ENCODE measurements at places on chromosomes 5 and 9.

DNA sequence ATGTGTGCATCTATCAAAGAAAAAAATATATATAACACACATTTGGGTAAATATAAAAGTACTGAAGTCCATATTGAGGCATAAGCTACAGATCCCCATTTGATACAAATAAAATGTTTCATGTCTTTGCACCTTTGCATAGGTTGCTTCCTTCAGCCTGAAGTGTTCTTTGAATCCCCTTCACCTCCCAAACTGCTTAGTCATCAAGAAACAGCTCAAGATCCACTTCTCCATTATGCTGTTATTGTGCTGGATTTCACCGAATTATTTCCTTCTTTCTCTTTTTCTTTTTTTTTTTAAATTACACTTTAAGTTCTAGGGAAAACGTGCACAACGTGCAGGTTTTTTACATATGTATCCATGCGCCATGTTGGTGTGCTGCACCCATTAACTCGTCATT, 419.1 kb downstream of the ENC1 start:
- no peak for DNase-seq

DNA sequence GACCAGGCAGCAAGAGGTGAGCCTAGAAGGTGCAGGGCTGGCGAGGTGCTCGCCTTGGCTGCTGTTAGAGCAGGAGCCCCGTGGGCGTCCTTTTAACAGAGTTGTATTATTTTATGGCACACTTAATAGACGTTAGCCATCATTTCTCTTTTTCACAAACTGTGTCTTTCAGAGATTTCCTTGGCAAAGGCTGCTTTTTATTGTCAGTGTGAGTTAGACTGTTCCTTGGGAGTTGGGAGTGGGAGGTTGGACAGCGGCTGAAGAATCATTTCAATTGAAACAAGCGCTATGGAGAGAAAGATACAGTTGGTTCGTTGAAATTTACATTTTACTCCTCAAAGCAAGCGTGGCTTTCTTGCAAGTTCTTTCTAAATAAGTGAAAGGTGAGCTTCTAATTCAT, 133.2 kb downstream of the TRIO start:
- no peak for DNase-seq

DNA sequence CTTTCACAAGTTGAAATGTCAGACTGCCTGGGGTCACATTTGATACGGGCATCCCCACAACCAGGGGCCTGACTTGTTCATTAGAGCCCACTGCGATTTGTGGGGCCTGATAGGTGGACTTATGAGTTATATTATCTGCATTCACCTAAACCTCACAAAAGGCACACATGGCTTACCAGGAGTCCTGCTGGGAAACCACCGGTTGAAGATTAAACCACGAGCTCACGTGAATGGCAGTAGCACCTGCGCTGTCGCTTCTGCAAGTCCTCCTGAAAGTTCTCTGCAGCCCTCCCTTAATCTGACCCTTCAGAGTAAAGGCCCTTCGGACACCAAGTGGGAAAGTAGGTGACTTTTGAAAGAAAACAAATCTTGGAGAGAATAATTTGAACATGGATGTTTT, 68.9 kb downstream of the PPIC start:
- no peak for DNase-seq

DNA sequence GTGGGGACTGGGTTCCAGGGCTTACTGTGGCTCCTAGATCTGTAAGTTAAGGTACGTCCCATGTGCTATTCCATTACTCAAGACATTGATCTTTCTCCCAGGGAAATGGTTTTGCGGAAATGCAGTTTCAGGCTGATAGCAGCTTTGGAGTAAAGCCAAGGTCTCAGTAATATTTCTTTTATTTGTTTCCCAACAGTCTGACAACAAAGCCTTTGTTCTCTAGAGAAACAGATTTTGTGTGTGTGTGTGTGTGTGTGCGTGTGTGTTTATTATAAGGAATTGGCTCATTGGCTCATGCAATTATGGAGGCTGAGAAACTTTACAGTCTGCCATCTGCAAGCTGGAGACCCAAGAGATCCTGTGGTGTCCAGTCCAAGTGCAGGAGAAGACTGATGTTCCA, 12.1 kb upstream of the POC5 start:
- DNase-seq: no peak

GRCh38 chr9:107489144-107489673, 360 bp downstream of the KLF4 start:
- DNase-seq: no peak

DNA sequence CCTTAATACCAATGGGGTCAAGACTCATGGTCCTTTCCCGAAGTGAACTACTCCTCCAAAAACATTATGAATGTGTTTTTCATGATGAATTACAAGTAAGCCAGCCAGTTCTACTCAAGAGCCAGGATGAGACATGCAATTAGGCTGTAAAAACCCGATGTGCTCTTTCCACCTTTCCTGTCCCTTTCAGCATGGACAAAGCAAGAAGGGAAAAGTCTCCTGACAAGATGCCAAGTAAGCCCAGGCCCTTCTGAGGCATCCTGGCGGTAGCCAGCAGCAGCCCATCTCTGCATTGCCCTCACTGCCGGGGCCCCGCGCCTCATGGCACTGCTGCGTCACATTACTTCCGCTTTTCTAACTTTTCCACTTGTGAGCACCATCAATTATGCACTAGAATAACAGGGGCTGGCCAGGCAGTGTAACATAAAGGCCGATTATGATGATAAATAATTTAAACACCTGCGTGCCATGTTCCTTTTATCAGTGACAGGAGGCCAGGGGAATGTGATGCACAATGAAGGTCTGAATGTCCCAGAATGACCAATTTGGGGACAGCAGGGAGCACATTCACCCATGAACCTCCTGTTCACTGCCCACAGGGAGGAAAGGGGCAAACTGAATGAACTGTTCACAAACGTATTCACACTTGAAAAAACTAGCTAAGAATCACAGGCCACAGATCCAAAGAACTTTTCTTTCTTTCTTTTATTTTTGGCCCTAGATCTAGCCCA, 37.4 kb downstream of the EFNA5 start:
- DNase-seq: no peak

Measured in NB4 (cell line).